ENCODE measurements at places on chromosomes 7 and 10.

DNA sequence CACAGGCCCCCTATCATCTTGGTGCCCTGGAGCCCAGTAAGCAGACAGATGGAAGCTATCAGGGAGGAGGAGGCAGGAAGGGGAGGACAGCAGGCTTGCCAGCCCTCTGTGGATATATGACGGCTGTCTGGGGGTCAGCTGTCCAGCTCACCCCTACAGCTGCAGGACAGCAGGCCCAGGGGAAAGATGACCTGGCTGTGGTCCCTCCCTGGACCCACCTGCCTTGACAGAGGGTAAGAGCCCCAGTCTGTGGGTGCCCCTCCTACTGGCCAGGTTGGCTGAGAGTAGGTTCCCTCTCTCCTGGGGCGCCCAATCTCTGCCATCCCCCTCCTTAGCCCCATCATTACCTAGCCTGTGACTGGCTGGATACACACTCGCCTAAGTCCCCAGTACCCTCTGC, 62.5 kb downstream of the C10orf143 start:
- DNase-seq, result no peak

DNA sequence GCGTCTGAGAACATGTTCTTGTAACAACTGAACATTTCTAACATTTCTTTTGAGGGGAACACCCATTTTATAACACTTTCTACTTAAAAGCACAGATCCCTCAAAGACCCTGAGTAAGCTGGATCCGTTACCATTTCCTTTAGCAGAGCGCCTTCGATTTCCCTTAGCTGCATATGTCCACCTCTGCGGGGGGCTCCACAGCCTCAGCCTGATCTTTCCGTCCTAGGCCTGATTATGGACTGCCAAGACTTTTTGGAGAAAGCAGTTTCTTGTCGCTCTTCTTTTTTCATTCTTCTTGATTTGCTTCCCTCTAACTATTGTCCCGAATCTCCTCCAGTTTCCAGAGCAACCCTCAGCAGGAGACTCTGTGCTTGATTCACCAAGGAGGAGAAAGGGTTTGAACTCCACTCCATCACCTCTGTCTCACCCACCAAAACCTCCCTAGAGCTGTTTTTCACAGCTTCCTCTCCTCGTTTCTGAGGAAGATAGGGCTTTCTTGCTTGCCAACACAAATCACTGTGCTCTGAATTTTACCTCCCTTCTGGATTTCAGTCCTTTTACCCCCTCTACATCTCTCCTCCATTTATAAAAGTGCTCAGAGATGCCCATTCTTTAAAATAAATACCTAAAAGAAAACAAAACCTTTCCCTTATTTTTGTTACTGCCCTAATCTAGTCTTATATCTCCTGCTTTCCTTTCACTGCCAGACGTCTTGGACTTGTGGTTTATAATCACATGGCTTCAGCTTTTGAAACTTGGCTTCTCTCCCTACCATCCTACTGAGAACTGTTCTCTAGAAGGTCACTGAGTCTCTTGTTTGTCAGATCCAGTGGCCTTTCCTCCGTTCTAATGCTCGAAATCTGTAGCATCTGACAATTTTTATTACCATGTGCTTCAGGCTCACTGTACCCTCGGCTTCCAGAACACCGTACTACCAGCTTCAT, 30.5 kb upstream of the ZRANB1 start:
- DNase-seq, result no peak

DNA sequence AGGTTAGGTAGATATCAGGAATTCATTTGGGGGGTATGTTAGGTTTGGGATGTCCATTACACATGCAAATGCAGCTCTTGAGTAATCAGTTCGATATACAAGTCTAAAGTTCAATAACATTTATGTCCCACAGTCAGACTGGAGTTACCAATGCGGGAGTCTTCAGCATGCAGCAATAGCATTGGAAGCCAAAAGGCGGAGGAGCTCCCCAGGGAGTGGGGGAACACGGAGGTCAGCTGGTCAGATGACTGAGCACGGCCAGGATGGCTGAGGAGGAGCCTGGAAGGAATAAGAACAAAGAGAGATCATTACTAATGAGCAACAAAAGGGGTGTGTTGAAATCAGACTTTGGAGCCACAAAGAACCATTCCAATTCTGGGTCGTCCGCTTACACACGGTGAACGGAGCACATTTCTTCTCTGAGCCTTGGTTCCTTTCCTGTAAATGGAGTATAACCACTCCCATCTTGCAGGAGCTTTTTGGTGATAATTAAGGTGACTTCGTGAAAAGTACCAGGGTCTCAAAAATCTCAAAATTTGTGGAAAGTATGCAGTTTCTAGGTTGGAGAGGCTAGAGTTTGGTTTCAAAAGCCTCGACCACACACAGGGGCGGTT, 478 bp upstream of the ZNF22 start:
- DNase-seq, result no peak

GRCh38 chr7:3301831-3302618, 973 bp downstream of the SDK1 start:
- DNase-seq, result peak; percentile 3

DNA sequence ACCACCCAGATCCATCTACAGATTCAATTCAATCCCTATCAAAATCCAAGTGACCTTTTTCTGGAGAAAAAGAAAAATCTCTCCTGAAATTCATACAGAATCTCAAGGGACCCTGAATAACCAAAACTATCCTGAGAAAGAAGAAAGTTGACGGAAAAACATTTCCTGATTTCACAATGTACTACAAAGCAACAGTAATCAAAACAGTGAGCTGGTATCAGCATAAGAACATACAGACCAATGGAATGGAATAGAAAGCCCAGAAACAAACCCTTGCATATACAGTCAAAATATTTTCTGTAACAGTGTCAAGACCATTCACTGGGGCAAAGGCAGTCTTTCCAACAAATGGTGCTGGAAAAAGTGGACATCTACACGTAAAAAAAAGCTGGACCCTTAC, 89.9 kb downstream of the JMJD1C start:
- DNase-seq, result no peak

DNA sequence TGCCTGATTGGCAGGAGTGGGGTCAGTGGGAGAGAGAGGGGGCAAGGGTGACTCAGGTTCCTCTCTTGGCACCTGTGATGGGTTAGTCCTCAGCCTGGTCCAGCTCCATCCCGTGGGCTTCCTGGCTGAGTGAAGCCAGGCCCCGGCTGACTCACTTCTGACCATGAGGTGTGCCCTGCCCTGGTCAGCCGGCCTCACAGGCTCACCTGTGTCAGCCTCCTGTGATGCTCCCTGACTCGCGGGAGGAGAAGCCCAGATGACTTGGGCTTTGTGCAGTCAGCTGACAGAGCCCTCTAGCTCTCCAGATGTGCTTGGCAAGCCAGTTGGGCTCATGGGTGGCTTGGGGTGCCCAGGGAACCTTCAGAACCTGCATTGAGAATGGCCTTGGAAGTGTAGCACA, 16.0 kb upstream of the PPIF start:
- no peak for DNase-seq

DNA sequence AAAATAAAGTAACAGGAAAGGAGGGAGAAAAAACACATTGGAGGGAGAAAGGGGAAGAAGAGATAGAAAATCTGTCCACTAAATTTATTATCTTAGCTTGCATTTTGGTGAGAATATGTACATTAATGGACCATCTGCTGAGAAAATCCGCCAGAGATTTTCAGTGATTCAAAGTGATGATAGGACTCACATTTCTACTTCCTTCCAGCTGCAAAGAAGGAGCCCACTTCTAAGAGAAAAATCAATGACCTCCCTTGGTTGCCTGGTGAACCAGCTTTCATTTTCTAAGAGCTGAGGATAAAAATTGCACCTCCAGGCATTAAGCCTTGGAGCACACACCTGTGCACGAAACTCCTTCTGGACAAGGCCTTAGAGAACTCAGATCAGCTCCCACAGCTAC, 404.3 kb downstream of the SFMBT2 start:
- no peak for DNase-seq

GRCh38 chr10:64219271-64220025, 698.2 kb downstream of the REEP3 start:
- no peak for DNase-seq

DNA sequence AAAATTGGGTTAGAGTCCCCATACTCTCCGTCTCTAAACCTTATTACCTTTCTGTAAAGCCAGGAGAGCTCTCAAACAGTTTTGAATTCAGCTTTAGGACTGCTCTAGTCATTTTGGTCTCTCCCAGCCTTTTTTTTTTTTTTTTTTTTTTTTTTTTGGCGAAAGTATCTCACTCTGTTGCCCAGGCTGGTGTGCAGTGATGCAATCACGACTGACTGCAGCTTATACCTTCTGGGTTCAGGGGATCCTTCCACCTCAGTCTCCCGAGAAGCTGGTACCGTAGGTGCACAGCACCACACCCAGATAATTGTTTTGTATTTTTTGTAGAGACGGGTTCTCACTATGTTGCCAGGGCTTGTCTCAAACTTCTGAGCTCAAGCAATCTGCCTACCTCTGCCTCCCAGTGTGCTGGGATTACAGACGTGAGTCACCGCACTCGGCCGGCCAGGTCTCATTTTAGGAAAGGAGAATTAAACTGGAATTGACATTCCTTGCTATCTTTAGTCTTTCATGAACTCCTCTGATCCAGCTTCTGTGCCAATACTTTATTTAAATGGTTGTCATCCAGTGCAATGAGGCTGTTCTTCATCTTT, 31.4 kb upstream of the RSU1 start:
- DNase-seq, result no peak

DNA sequence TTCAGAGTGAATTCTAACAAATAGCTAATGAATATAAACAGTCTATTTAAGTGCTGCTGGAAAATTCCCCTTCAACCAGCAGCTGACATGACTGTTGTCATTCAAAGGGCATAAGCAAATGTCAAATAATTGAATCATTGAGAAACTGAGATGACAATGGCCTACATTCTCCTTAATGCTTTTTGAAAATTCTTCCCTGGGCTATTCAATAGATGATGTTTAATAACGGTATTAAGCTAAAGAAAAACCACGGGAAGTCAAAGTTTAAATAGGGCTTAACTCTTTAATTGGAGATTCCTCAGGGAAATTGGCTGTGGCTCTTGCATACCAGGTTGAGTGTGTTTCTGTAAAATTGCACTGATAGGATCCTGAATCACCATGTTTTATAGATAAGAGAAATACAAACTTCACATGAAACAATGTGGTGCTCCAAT, 77.0 kb downstream of the ARL4A start:
- DNase-seq, result no peak

DNA sequence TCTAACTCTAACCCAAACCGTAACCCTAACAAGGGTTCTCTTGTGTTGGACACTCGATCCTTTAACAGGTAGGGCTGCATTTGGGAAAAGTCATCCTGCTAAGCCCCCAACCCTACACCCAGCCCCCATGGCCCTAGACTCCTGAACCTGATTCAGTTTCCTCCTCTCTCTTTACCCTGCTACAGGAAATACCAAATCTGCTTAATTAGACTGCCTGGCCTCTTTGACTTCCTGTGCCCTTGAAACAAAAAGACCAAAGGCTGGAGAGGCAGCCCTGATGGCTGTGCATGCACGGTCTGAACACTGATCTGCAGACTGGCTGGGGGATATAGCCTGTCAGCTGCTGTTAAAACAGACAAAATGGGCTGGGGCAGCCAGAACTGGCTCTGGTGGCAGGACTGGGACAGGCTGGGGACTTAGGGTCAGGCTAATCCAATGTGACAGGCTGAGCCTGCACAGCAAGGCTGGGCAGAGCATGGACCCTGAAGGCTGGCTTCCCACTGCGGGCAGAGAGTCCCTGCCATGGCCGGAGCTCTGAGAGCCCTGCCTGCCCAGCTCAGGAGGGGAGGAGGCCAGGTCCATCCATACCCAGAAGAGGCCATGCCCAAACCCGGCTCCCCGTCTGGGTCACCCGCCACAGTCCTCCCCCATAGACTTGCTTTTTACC, 51.0 kb upstream of the MSMB start:
- DNase-seq, result no peak

DNA sequence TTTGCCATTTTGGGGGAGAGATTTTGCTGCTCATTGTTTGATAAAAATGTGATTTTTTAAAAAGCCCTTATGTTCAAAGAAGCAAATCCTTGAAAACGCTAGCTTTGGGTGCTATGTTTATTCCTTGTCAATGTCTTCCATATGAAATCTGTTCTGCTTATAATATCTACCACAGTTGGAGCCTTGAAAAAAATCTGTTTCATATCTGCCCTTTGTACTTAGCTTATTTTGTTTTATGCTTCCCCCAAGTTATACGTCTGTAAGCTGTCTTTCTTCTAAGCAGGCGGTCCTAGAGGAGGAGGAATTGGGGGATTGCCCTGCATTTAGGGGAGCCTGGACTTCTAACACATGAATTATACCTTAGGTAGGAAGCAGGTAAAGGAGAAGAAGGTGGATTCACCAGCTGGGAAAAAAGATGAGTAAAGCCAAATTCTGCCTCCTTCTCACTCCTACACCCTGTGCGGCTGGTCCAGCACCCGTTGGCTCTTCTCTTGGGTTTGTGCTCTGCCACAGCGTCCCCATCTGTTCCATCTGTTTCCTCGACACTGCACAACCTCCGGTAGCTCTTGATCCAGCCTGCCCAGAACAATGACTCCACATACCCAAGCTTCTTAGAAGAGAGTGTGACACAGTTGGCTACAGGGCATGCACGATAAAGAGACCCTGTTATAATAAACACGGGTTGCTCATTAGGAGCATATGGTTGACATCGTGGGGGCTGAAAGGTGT, 31.9 kb upstream of the NEUROD6 start:
- DNase-seq, result no peak

DNA sequence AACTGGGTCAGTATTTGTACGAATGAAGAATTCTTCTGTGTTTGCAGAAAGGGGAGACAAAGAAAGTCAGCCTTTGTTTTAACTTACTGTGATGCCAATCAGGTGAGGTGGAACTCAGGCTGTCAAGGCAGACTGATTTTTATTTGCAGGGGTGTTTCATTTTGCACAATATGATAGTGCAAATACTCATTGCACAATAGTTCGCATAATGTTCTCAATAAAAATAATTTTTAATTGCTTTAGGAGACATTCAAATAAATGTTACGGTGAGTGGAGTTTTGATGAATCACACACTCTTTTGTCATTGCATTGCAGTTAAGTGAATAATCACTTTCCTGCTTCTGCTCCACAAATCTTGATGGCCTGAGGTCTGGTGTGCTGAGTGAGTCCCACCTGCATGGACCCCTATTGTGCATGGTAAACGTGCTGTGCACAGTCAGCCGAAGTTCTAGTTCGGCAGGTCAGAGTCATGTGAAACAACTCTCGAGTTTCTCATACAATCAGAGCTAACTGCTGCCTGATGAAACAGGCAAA, 141.3 kb upstream of the FZD8 start:
- DNase-seq, result no peak

DNA sequence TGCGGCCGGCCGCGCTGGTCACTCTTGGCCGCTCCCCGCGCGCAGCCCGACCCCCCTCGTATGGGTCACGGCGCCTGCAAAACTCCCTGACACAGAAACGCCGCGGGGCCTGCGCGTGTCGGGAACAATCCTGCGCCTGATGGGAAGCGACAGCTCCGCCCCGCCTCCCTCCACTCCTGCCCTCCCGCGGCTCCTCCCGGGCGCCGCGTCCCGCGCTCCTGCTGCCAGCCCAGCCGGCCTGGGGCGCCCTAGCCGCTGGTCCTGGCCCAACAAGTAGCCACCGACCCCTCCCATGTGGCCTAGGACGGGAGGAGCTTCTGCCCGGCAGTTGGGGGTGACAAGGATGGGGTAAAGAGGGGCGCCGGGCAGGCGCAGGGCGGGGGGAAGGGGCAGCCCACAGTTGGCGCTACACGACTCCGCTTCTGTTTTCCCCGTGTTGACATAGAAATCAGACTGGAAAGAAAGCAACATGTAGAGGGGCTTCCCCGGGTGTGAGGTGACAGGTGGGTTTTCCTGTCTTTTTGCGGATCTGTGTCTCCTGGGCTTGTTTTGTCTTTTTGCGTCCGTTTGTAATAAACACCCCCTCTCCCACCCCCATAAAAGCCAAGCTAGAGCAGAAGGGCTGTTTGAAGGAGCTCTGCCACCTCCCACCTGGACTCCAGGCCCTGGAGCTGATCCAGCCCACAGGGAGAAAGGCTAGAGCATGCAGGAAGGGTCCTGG, 35.1 kb upstream of the PAX2 start:
- no peak for DNase-seq

- no peak for DNase-seq
Observed at GRCh38 chr10:12631787-12632562, 282.6 kb downstream of the CAMK1D start.

All from nucleus accumbens (tissue), 56 donors.